ENCODE measurements at places on chromosomes 3 and 15.

DNA sequence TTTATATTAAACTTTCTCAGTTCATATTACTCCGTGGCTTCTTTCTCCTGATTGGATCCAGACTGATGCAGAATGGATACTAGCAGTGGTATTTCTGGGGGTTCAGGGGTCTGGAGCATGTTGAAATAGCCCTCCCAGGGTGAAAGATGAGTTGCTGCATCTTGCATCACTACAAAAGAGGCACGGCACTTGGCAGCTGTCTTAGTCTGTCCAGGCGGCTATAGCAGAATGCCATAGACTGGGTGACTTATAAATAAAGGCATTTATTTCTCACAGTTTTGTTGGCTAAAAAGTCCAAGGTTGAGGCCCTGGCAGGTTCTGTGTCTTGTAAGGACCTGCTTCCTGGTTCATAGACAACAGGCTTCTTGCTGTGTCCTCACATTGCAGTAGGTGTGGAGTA lies 660 bp upstream of the BCL2L10 start:
- no peak for DNase-seq

- DNase-seq = no peak
These were observed 74.1 kb downstream of the MESD start for GRCh38 chr15:80915472-80915871.

GRCh38 chr15:40846841-40847222 lies 3.0 kb downstream of the SPINT1 start:
- no peak for DNase-seq

- no peak for DNase-seq
These were observed 83.8 kb downstream of the MBNL1 start for GRCh38 chr3:152352554-152352953.

DNA sequence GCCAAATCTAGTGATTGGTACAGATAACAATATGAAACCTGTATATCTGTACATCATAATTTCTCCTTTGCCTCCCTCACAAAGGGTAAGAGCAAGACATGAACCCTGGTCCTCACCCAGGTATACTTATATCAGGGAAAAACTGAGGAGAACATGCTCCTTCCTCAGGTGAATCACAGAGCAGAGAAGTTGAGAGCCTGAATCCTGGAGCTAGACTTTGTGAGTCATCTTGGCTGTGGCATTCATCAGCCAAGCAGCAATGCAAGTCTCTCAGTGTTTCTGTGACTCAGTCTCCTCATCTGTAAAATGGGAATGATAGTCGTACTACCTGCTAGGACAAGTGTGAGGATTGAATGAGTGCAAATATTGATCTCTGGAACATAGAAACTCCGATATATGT lies 165.7 kb upstream of the ADAMTS9 start:
- no peak for DNase-seq

DNA sequence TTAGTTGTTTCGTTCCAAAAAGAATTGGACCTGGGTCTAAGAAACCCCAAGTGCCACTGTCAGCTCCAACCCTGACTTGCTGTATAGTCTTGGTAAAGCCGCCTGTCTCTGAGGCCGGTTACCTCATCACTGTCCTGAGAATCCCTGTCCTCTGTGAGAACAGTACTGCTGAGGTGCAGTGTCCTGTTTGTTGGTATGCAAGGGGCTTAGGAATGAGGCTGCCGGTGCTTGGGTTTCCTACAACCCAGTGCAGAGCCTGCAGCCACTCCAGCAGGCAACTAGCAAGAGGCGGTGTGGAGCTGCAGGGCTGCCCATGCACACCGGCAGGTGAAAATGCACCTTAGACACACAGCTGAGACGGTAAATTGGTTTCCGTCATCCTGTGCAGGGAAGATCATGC lies 52.0 kb upstream of the ATG7 start:
- DNase-seq = no peak

DNA sequence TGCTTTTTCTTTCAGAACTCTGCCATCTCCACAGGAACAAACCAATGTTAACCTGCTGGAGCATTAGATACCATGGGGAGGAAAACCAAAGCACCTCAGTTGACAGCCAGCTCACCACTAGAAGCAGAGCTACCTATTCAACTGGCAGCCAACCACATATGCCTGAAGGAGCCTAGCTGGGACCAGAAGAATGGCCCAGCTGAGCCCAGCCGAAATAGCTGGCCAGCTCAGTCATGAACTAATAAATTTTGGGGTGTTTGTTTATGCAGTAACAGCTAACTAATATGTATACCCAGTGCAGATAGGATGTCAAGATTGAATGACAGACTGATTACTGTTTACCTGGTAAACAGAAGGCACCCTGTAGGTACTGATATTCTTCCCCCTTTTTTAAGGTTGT lies 1117.5 kb downstream of the TBL1XR1 start:
- no peak for DNase-seq

DNA sequence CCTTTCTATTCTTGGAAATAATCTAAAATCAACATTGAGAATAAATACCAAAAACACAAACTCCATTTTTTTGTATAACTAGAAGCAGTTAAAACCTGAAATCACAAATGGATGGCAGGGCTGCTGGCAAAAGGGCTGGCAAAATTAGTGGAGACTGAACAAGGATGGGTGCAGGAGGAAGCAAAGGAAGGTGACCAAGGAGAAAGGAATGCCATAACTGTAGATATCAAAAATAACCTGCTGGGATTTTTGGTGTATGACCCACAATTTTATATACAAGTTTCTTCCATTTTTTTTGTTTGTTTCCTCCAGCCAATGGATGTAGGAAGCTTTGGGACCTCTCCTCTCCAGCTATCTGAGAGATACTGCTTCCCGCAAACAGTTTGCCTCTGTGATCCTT lies 12.7 kb downstream of the CFAP44 start:
- no peak for DNase-seq

- no peak for DNase-seq
These were observed 15.7 kb downstream of the CIDEC start for GRCh38 chr3:9864200-9864927.

GRCh38 chr3:127221446-127222035 lies 28.6 kb downstream of the PRR23E start:
- no peak for DNase-seq

DNA sequence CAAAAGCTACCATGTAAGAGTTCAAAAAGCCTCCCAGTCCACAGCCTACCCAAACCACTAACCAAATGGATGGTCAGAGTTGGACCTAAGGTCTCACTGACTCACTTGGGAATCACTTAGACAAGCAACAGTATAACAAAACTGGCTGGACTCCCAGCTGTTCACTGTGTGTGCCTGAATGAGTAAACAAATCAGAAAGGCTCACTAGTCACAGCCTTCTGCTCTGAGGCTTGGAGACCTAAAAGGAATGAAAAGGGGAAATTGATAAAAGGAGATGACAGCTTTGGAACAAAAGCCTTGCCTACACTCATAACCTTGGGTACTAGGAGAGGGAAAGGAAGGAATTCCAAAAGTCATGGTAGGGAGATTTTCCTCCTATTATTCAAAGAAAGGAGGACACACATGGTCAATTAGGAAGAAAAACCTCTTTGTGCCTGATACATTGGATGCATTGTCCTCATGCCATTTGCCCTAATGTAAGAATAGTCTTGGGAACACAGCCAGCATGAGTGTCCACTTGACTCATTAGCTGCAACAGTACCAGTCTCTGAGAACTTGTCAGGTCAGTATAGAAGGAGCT lies 92.3 kb downstream of the FRMD5 start:
- no peak for DNase-seq

DNA sequence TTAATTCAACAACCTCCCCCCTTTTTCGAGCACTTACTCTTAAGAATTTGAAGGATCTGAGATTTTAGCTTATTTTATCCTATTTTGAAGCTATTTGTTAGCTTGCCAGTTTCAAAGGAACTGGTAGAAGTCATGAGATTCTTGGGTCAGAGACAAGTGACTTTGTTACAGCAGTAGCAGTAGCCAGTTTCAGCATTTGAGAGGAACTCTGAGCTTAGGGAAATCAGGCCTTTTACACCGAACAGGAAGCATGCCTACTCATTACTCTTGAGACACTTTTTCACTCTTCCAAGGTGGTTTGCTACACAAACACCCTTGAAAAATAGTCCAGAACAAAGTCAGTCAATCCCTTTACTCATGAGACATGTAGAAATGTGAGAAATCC lies 24.5 kb upstream of the TM4SF1 start:
- no peak for DNase-seq

- DNase-seq = no peak
These were observed 28.6 kb downstream of the MAGEF1 start for GRCh38 chr3:184683234-184683633.

DNA sequence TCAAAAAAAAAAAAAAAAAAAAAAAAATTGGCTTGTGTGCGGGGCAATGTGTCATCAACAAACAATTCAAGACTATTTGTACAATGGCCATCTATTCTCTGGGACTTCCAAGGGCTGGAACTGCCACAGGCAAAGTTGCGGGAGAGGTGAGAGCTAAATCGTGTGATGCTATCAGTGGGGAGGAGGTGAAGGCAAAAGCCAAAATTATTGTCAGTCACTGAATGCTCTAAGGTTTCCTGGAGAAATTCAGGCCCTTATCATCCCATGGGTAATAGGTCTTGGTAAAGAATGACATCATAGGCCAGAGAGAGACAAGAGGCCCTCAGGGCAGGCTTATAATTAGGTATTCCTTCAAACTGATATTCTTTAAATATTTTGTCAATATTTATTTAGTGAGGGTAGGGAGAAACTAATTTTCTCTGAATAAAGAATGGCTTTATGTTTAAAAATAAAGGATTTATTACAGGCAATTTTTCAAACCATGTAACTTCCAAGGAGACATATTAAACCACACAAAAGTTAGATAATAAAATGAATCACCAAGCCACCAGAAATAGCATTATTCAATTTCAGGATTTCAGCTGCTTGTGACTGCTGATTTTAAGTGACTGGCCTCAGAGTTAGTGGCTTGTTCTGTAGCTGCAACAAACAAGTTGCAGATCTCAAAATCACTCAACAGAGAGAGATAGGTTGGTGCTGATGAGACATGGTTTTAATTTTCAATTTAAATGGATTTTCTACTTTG lies 226.3 kb upstream of the MRPL3 start:
- DNase-seq = no peak

GRCh38 chr3:2802429-2802828 lies 307.7 kb downstream of the IL5RA start:
- DNase-seq = no peak

- no peak for DNase-seq
These were observed 16.0 kb downstream of the NEK10 start for GRCh38 chr3:27353221-27353620.

GRCh38 chr3:54032598-54032997 lies 89.8 kb upstream of the CACNA2D3 start:
- no peak for DNase-seq

GRCh38 chr15:36185845-36186244 lies 393.6 kb upstream of the CDIN1 start:
- DNase-seq = no peak

GRCh38 chr3:4825436-4826236 lies 153.6 kb upstream of the BHLHE40 start:
- no peak for DNase-seq

DNA sequence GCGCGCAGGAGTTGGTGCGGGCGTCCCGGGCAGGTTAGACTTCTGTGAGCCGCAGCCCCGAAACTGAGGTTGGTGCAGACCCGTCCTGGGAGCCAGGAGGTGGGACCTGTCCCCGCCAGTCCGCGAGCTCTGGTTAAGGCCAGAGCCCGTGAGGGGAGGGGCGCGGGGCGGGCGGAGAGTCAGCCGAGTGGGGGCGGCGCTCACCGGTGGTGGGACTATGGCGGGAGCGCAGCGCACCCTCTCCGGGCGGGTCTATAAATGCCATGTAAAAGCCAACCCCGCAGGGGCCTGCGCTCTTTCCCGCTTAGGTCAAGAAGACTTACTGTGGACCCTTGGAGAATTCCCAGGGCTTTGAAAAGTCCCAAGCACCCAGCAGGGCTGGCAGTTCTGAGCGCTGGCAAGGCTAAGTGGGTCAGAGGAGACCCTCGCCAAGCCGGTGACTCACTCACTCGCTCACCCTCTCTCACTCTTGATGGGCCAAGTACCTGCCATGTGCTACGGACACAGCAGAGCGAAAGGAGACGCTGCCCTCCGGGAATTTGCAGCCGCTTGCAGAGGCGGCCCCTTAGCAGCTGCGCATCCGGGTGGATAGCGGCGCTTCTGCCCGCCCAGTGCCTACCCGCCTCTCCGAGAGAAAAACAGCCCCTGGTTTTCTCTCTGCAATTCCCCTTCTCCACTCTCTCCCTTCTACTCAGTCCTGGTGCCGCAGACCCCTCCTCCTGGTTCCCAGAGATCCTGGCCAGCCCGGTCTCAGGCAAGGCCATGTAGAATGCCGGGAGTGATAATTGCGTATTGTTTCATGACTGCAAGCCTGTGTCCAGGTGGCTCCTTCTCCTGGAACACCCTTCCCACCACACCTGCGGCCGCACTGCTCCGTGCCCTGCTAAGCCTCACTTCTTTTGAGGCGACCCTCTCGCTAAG lies at the start of gene ALDH1L1:
Gene ALDH1L1, minus strand, starts transcription at position 110 of the 921 bp plus-strand sequence. CDS start 19,607 bp downstream, outside the sequence.
- DNase-seq = no peak

GRCh38 chr3:182486463-182486862 lies 306.8 kb upstream of the ATP11B start:
- no peak for DNase-seq

- DNase-seq = no peak
These were observed 36.9 kb downstream of the RFTN1 start for GRCh38 chr3:16476636-16477035.
